ENCODE measurements at places on chromosomes 1 and 21.

GRCh38 chr1:155126556-155127104 lies 1.0 kb upstream of the EFNA1 start:
- no peak for DNase-seq

GRCh38 chr1:85379203-85380136 lies 85.5 kb downstream of the DDAH1 start:
- no peak for DNase-seq

DNA sequence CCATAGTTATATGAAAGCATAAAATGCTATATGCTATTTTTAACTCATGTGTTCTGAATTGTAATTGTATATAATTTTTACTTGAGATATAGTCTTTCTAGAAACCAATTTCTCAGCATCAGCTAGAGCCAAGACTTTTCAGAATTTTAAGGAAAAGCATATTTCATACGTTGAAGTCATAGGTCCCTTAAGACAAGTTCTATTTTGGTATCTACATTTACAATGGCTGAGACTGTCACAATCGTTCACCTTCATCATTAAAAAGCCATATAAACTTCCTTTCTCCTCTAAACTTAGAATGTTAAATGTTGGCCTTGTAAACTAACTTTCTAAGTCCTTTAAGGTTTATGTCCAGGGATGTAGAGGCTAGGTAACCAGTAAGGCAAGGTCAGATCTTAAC lies 104.1 kb downstream of the LRRC40 start:
- no peak for DNase-seq

DNA sequence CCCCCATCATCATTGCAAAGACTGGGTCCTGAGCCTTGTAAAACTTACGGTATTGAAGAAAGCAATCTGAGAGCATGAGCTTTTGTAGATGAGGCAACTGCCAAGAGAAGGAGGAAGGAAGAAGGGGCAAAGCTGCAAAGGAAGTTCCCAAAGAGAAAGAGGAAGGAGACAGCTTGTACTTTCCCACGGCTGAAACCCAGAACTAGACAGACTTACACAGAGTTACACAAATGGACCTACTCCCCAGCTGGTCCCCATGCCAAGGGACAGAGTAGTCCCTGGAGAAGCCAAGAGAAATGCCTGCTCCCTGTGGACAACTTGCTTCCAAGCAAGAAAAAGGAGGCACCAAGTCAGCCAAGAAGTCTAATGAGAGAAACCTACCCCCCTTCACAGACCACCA lies 22.6 kb downstream of the SLC5A9 start:
- no peak for DNase-seq

DNA sequence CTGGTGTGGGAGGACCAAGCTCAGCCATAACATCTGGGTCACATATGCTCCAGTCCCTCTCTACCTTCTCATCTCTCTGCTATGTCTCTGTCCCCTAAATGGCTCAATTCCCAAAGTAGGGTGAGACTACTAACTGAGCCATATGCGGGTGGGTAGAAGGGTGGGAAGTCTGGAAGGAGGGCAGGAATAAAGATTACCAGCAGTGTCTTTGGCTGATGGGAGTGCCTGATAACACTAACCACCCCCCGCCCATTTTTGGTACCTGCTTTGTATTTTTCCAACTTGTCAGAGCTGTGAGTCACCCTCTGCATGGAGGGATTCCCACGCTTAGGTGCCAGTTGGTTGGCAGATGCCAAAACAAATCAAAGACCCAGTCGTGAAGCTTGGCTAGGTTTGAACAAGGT lies 14.9 kb upstream of the SSBP3 start:
- no peak for DNase-seq

DNA sequence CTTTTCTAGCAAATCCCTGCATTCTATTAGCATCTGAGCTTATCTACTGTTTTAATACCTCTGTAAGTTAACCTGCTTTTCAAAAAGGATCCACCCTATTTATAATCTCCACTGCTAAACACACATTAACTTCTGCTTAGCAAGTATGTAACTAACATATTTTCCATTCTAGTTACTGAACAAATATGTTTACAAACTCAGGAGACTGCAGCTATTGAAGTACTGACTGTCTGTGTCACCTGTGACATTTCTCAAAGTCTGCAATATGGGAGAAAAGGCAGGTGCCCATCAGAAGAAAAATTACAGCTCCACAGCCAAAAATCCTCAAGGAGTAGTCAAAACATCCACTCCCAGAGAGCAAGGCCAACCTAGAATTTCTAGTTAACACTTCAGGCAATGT lies 88.3 kb downstream of the JAK1 start:
- DNase-seq = no peak

- DNase-seq = peak; percentile 57
Observed at GRCh38 chr21:35026617-35027562, 22.2 kb downstream of the RUNX1 start.

DNA sequence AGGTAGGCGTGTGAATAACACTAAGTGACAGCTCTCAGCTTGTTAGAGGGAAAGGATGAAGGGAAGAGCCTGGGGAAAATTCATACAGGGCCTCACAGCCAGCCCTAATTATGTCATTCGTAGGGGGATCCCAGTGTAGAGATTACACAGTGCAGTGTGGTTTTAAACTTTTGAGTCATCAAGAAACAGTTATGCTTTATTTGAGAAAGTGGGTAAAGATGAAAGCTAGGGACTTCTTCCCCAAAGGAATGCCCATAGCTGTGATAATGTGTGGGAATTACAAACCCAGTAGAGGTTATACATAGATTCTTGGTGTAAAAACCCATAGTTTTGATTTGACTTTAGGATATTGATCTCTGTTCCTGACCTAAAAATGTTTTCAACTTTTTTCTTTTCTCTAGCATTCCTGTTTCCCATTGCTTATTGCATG lies 1.9 kb downstream of the TTF2 start:
- no peak for DNase-seq

- DNase-seq = no peak
Observed at GRCh38 chr1:27773826-27774445, 917 bp downstream of the STX12 start.

DNA sequence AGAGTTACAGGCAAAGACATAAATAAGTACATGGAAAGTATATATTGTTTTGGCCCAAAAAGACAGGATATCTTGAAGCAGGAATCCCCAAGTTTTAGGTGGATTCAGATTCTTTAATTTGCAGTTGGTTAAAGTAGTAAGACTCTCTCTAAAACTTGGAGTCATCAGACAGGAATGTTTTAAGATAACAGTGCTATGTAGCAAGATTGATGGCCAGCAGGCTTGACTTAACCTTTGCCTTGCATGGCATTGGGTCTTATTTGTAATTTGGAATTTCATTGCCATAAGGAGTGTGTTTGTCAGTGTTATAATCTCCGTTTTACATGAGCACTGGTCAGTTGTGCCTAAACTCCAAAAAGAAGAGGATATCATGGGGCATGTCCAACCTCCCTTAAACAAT lies 727.6 kb upstream of the CHRM3 start:
- DNase-seq = no peak

- DNase-seq = no peak
Observed at GRCh38 chr1:90591355-90591969, 125.6 kb downstream of the BARHL2 start.

GRCh38 chr1:189775343-189775742 lies 702.3 kb downstream of the BRINP3 start:
- no peak for DNase-seq

GRCh38 chr1:72433591-72433990 lies 151.3 kb upstream of the NEGR1 start:
- DNase-seq = no peak

- DNase-seq = no peak
Observed at GRCh38 chr1:31689854-31690253, 14.0 kb downstream of the COL16A1 start.

DNA sequence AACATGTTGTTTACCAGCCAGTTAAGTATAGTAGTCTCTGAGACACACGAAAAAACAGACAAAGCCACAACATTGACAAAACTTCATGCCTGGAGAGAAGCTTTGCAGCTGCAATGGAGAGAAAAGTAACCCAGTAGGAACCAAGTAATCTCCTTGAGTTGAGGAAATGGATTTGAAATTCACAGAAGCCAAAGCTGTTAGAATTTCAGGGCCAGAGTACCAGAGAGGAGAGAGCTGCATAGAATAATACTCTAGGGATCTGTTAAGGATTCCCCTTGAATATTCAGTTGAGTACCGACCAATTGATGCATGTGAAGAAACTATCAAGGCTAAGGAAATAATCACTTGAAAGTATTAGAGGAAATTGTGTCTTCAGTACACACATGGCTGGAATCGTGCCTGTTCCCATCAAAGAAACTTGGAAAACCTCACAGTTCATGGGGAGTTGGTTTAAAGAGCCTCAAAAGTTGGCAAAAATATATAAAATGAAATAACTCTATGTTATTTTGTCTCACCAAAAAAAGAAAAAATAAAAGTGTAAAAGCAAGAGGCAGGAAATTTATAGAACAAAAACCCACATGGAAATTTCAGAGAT lies 324.0 kb upstream of the NEGR1 start:
- no peak for DNase-seq

DNA sequence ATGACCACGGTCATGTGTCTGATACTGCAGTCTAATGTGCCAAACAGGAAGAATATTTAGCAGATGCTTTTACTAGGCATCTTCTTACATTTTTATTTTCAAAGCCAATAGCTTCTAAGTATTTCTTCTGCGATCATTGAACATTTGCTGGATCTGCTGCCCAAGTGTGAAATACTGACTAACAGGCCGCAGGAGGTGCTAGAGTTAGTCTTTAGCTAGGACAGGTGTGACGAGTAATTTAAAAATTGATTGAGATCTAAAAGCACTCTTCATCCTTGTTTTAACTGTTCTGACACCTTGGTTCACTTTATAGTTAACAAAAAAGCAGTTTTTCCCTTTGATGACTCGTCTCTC lies 748 bp upstream of the FAM78B start:
- DNase-seq = no peak

DNA sequence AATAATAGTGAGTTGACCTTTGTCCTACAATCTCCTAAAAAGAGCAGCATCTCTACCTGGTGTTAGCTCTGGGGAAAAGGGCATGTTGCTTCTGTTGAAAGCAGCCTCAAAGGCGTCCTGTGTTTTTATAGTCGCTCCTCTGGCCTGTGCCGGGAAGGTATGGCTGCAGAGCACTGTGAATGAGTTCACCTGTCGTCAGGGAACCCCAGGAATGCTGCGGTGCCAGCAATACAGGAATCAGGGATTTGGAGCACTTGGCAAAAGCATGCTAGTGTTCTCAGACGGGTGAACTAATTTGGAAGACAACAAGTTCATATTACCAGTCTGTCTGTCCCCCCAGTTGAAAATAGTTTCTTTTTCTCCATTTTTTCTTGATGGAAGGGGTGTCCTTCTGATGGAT lies 60.3 kb upstream of the PGD start:
- DNase-seq = no peak

DNA sequence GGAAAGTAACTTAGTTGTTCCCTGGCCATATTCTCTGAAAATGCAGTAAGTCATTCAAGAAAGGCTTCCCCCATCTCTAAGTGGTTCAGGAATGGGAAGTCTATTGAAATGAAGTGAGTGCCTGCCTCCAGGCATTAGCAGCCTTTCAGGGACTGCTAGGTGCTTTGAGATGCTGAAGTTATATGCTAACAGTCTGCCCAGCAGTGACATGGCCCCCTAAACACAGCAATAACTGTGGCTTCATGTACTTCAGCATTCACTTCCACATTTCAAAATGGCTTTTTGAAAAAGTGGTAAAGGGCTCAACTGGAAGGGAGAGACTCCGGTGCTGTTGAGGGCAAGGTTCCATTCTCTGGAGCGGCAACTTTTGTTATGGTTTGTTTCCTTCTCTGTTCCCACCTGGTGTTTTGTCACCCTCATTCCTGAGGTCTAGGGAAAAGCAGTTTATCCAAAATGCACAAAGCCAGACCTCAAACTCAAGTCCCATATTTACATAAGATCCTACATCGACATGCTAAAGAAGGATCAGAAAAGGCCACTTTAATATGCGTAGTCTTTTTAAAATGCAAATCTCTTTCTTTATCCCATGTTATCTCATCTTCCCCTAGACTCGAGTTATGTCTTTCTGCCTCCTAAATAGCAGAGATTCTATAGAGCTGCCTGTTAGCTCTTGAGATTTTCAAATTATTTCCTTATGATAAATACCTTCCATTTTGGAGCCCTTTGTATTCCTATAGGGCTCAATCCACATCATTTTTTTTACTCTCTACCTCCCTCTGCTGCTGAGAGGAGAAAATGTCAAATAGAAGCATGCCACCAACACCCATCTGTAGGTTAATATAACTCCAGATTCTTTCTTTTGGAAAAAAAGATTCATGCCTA lies 34.2 kb upstream of the LRRC8C start:
- DNase-seq = no peak

- no peak for DNase-seq
Observed at GRCh38 chr1:226181996-226182714, 4.4 kb downstream of the ACBD3 start.

DNA sequence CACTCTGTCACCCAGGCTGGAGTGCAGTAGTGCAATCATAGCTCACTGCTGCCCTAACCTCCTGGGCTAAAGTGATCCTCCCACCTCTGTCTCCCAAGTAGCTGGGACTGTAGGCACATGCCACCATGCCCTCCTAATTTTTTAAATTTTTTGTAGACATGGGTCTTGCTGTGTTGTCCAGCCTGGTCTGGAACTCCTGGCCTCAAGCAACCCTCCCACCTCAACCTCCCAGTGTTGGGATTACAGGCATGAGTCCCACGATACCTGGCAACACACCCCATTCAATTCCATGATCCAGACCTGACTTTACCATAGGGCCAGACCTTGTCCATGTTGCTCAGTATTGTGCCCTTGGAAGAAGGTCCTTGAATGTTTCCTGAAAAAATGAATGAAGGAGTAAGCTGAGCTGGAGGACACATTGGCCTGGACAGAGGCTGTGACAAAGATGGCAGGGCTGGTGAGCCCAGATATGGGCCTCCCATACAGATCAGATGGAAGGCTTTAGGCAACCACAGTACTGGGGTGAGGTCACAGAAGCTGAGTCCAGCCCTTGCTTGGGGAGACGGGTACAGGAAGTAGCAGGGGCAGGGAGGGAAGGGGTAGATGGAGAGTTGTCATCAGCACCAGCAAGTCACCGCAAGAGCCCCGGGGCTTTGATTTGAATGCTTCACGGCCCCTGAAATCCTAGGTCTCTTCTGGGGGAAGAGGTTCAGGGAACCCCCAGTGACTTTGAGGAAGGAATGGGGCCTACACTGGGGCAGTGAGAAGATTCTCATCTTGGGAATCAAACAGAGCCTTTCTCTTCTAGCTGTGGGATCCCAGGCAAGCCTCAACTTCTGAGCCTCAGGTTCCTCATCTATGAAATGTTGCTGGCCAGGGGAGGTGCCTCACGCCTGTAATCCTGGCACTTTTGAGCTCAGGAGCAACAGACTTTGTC lies 40.1 kb upstream of the DMBX1 start:
- DNase-seq = no peak

- DNase-seq = no peak
Observed at GRCh38 chr1:167499664-167500101, 18.6 kb downstream of the CD247 start.

GRCh38 chr1:156372265-156372586 lies 3.2 kb downstream of the RHBG start:
- DNase-seq = no peak

DNA sequence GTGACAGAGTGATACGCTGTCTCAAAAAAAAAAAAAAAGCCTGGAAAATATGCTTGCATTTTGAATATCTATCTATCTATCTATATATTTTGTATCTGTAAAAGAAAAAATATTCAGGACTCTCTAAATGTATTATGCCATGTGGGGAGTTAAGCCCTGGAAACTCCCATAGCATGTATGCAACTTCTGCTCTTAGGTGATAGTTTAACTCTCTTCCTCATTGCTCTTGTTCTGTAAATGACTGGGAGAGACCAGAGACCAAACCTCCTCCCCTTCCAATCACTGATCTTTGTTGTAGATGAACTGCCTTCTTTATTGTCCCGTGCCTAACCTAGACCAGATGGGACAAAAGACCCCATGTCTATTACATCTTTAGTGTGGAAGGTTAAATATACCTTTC lies 37.6 kb upstream of the CAMTA1 start:
- DNase-seq = no peak

GRCh38 chr1:66035616-66036245 lies 243.0 kb downstream of the PDE4B start:
- DNase-seq = no peak

Data from activated CD4-positive, alpha-beta T cell treated with anti-CD3 and anti-CD28 coated beads for 24 hours (primary cell).